ENCODE measurements at places on chromosomes 5 and 9. TPM values are rescaled to one million over a fixed set of nuclear protein-coding genes. Genes with fewer than 3 reads are reported as not detected.

ATP6V1G1 gene
- 181 TPM for total RNA-seq

IRX2 gene
- 17.2 TPM for total RNA-seq

CYLC2 gene
- total RNA-seq, result not detected

ZNG1A gene
- 24.5 TPM for total RNA-seq

ZNF618 gene
- 3.9 TPM for total RNA-seq

PCDHGA10 gene
- 0.58 TPM for total RNA-seq

PCDHGC4 gene
- 0.07 TPM for total RNA-seq

RLN2 gene
- 6.0 TPM for total RNA-seq

PCDHGB7 gene
- total RNA-seq, result 0.65 TPM

LCN9 gene
- total RNA-seq, result not detected

SHISAL2B gene
- not detected for total RNA-seq

SOX30 gene
- 0.23 TPM for total RNA-seq

WASHC1 gene
- total RNA-seq, result 2.9 TPM

ORM1 gene
- not detected for total RNA-seq

SHROOM1 gene
- total RNA-seq, result 8.0 TPM
